Hematopoietic multipotent progenitor cell (in vitro differentiated cells): ENCODE measurements at places on chromosomes 7 and 10. TPM values are rescaled to one million over a fixed set of nuclear protein-coding genes. Genes with fewer than 3 reads are reported as not detected.

DNA sequence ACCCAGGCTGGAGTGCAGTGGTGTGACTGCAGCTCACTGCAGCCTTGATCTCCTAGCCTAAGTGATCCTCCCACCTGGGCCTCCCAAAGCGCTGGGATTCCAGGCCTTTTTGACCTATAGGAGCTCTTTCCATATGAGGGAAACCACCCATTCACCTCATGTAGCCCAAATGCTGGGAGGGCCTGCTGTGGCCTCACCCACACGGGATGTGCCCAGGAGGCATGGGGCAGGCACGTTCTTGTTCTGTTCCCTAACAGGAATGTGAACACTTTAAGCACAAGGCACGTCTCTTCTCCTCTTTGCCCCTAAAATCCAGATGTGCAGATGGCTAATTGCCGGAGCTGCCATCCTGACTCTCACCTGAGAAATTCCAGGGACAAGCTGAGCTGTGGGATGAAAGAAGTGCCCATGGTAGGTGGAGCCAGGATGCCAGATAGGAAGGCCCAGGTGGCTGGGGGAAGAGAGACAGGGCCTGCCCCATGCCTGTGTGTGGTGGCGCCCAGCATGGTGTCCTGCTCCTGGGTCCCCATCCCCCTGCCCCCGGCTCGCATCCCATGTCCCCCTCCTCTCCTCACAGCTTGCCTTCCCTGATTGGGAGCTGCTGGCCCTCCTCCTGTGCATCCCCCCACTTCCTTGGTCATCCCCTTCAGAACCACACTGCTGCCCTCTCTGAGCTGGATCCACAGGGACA, 17.3 kb downstream of the CAMK2B start:
- DNase-seq, result no peak

DNA sequence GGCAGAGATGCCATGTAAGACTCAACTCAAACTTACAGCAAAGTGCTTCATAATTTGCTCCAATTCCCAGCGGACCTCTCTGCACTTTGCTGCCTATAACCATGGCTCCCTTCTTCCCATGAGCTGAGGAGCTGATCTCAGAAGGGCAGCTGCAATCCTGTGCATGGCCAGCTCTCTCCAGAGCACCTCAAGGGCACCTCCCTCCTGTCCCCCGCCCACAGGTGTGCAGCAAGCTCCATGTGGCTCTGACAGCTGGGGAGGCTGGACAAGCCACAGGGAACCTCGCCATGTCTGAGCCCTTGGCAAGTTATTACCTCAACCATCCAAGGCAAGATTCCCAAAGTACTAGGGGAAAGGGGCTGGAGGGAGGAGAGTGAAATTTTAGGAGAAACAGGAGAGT, 61.1 kb upstream of the DDC start:
- no peak for DNase-seq

Gene TBXAS1
- 121 TPM for total RNA-seq

- no peak for DNase-seq
Measured at GRCh38 chr7:99106411-99106810, 37.5 kb downstream of the SMURF1 start.

Gene GPR15LG
- total RNA-seq, result not detected
